ENCODE measurements at places on chromosomes 13 and 19.

DNA sequence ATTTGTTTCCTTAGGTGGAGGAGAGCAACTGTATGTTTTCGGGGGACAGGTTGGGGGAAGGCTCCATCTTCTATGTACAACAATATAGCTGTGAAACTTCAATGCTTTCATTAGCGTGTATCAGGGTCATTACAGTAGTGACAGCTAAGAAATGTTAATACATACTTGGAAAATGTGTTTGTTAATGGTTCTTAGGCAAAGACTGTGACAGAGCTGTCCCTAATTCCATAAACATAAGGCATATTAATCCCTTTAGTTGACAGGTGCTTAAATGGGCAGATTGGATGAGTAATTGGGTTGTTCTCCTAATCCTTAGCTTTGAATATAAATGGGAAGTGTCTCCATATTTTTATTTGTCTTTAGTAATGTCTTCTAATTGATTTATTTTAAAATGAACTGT is 313.7 kb downstream of the HS6ST3 start:
- DNase-seq = no peak

- DNase-seq = no peak
Measured at GRCh38 chr13:48567515-48568369, 34.9 kb upstream of the RCBTB2 start.

DNA sequence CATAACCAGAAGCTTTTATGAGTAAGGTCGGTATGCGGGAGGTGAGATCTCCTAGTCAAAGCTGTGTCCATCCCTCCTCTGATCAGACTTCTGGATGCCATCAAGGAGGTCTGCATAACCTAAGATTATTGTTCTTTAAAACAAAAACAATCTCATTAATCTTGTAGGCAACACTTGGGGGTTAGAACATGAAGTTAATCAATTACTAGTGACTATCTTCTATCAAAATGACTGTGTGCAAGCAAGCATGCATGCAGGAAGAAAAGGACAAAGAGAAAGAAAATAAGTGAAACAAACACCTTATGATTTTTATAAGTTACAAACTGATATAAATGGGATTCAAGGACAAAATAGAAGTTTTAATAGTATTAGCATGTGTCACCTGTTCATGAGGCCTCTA is 2435.9 kb upstream of the PCDH20 start:
- no peak for DNase-seq

GRCh38 chr19:2337329-2337707 is 8.8 kb downstream of the SPPL2B start:
- DNase-seq = peak; percentile 39

GRCh38 chr13:33541456-33541855 is 255.9 kb upstream of the STARD13 start:
- no peak for DNase-seq

All from fibroblast of skin of right quadriceps (primary cell).